ENCODE measurements at places on chromosomes 5 and 9. TPM values are rescaled to one million over a fixed set of nuclear protein-coding genes. Genes with fewer than 3 reads are reported as not detected.

DUSP1 gene
- 254 TPM for total RNA-seq

GABBR2 gene
- 0.50 TPM for total RNA-seq

FOXI1 gene
- not detected for total RNA-seq

F2RL1 gene
- total RNA-seq, result 332 TPM

MAMDC4 gene
- 4.1 TPM for total RNA-seq

SPATA31D3 gene
- not detected for total RNA-seq

SLC22A4 gene
- total RNA-seq, result 3.9 TPM

FSTL4 gene
- total RNA-seq, result 4.0 TPM

DMGDH gene
- not detected for total RNA-seq

BAAT gene
- total RNA-seq, result 0.58 TPM

SLC28A3 gene
- total RNA-seq, result not detected

Data from A549 treated with CpdA at 1 μM for 4 hours (cell line).